Activated naive CD4-positive, alpha-beta T cell treated with anti-CD3 and anti-CD28 coated beads, Interleukin-2, amount 50 U/mL, for 72 hours (primary cell): ENCODE measurements at places on chromosomes 4 and X.

- DNase-seq: no peak
These were observed 36.7 kb downstream of the SLC4A4 start for GRCh38 chr4:71375494-71375893.

- DNase-seq: no peak
These were observed 444.2 kb downstream of the GRIA2 start for GRCh38 chr4:157664726-157665125.

GRCh38 chr4:112973750-112974251 lies 75.7 kb upstream of the ANK2 start:
- DNase-seq: no peak

- DNase-seq: no peak
These were observed 1.4 kb downstream of the COX7B start for GRCh38 chrX:77900688-77901087.

DNA sequence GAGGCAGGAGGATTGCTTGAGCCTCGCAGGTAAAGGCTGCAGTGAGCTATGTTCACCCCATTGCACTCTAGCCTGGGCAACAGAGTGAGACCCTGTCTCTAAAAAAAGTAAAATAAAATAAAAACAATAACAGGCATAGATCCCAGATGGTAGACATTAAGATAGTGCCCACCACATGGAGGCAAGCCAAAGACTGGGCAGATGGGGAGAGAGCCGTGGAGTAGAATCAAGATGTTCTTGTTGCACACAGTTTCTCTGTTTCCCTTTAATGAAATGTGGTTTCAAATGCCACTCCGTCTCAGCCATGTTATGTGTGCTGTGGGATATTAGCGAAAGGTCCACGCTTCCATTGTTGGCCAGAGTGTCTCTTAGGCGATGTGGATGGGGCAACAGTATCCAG lies 63.8 kb upstream of the TBL1X start:
- no peak for DNase-seq

DNA sequence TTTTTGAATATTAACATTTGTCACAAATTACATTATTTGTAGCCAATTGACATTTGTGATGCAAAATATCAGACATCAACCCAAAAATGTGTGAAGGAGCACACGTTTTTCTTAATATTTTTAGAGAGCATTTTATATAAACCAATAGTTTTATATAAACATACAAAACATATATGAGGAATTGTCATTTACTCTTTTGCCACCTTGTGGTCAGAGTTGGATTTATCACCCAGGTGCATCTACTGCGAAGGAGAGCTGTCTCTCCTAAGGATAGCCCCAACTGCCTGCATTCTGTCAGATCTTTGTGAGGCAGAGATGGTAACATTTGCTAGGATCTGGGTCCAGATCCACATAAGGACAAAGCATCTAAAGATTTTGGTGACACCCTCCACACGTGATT lies 2.5 kb upstream of the USP27X start:
- DNase-seq: no peak

DNA sequence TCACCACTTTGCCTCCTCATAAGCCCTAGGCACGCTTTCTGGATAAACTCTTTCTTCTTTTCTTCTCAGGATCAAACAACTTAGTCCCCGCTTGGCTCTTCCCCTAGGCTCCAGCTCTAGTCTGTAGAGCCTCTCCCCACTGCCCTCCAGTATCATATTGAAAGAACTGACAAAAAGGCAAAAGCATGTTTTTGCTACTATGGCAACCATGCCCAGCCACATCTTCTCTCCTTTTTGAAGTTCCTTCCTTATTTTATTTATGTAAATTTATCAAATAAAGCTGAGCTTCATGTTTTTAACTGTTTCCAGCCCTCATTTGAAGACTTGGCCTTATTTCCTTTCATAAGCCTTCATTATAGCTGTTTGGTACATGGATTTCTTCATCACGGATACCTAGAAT lies 86.0 kb upstream of the LIMCH1 start:
- no peak for DNase-seq

DNA sequence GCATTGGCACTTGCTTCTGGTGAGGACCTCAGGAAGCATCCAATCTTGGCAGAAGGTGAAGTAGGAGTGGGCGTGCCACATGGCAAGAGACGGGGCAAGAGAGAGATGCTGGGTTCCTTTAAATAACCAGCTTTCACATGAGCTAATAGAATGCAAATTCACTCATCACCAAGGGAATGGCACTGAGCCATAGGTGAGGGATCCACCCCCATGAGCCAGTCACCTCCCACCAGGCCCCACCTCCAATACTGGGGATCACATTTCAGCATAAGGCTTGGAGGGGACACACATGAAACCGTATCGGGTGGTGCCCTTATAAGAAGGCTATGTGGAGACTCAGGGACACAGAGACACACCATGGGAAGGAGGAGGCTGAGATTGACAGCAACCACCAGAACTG lies 140.0 kb upstream of the MSX1 start:
- no peak for DNase-seq

- DNase-seq: no peak
These were observed 86.8 kb upstream of the TSPAN7 start for GRCh38 chrX:38474543-38474942.

DNA sequence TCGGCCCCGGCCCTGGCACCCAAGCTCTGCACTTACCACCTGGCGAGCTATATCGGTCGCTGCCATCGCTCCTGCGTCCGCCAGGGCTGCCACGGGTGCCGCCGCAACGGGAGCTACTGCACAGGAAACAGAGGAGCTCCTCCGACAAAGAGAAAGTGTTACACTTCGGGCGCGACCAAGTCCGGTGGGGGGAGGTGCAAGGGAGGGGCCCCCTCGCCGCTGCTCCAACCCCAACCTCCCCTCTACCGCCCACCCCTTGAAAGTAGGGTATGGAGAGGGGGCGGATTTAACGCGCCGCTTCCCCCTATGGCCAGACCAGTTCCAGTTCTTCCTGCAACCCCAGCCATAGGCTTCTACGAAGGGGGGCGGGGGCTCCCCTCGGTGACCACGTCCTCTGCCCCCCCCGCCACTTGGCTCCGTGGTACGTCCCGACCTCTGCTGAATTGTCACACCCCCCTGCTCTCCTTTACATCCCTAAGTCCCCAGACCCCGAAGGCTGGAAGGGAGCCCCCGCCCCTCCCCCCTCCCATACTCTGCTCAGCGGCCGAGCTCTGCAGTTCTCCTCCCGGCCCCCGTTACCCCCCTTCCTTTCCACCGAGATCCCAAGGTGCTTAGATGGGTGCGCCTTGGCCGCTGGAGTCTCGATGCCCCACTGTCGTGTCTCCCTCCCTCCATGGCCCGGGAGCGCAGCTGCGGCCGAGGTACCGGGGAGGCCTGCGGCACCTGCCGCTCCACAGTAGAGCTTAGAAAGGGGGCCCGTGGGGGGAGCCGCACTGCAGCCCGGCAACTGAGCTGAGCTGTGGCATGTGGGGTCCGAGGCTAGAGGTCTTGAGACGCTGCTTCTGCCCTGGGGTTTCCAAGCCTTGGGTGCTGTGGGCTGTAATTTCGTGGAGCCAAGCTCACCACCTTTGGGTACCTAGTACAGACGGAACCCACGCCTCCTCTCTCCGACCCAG lies at the start of gene SEPTIN6:
TSS of gene SEPTIN6 (minus strand) at position 129 of the 956 bp plus-strand sequence. CDS start at position 66, 63 bp downstream.
- DNase-seq: peak; percentile 84

DNA sequence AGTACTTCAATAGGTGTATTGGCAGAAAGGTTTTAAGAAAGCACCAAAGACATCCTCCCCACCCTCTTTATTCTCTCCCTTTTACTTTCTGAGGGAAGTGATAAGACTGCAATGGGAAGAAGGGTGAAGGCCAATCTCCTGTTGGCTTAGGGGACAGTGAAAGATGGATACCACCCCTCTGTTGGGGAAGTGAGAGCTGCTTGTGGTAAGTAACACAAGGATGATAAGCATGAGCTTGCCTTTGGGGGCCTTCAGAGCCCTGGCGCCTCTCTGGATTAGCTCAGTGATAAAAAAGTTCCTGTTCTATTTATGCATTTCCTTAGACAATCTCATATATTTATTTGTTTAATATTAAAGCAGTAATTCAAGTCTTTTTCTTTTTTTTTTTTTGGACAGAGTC lies 5.2 kb upstream of the KLF8 start:
- DNase-seq: no peak

DNA sequence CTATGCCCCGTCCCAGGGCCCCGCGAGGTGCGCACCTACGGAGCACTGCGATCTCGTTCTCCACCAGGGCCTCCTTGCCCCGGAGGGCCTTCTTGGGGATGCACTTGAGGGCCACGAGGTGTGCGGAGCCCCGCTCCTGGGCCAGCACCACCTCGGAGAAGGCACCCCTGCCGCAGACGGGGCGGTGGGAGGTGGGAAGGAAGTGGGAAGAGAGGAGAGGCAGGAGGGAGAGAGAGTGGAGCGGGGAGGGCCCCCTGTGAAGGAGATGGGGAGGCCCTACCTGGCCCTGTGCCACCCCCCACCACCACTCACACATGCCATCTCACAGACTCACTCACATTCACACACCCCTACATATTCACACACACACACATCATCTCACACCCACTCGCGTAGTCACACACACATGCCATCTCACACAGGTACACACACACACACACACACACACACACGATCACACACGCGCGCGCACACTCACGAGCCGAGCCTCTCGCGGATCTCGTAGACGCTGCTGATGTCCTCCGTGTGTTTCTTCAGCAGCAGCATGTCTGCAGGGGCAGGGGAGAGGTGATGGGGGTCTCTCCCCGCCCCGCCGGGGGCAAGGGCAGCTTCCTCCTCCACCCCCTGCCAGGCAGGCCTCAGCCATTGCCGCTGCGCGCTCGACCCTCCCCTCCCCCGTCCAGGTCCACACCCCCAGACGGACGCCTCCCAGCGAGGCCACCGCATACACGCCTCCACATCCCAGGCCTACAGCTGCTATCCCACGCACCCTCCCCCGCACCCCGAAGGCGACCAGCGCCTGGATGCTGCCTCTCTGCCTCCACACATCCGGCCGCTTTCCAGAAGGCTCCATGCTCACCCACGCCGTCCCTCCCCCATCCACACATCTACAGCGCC lies 834 bp downstream of the PNCK start:
- DNase-seq: no peak

DNA sequence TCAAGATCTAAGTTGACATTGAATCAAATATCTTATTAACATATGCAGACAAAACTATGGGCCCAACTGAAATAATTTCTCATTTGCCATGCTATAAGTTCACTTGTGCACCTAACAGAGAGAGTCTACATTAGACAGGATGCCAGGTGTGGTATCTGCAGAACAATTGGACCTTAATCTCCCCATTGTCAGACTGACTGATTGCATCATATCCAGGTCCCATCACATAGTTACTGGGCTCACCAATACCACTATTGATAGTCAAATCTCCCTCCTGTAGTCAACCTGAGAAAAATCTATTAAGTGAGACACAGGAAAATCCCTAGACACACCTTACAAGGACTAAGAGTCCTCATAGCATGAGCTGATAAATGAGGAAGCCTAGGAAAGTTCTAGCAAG lies 156.0 kb upstream of the FRG1 start:
- DNase-seq: no peak

- DNase-seq: no peak
These were observed 199.5 kb upstream of the ZCCHC13 start for GRCh38 chrX:74104356-74105015.

GRCh38 chrX:1546691-1547251 lies 9.8 kb upstream of the P2RY8 start:
- DNase-seq: peak; percentile 1

DNA sequence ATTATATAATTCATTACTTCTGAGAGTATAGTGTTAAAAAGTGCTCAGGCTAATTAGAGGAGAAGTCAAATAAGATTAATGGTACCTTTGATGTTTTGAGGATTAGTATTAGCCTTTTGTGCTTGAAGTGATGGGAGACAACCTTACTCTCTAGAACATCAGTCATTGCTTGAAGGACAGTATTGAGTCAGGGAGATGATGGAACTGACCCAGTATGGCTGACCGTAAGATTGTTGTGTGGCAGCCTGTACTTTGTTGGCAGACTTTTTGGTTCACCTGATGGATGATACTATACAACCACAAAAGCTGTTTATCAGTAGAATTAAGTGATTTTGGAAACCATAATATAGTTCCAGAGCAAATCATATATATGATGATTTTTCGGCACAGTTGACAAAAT lies 9.9 kb downstream of the OGT start:
- DNase-seq: no peak

- no peak for DNase-seq
These were observed 1.0 kb upstream of the EDA start for GRCh38 chrX:69614886-69615285.

- no peak for DNase-seq
These were observed 20.5 kb downstream of the MAOB start for GRCh38 chrX:43861750-43862149.

- no peak for DNase-seq
These were observed 11.3 kb downstream of the TBC1D1 start for GRCh38 chr4:37902212-37902611.

GRCh38 chr4:80007745-80008149 lies 65.3 kb downstream of the ANTXR2 start:
- no peak for DNase-seq

DNA sequence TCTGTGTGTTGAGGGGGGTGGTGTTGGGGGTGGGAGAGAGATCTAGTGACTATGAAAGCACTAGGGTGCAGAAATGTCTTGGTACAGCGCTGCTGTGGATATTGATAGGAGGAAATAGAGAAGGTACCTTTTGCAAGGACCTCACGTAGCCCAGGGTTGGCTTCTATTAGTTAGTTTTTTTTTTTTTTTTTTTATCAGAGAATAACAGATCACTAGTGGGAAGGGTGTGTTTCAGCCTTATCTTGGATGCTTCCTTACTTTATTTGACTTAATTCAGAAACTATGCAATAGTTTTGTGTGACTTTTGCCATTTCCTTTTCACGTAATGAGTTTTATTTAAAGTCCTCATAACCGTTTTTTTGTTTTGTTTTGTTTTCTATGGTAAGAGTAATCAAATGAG lies 16.4 kb upstream of the PGRMC2 start:
- no peak for DNase-seq

- no peak for DNase-seq
These were observed 1912.7 kb upstream of the TENM3 start for GRCh38 chr4:180330521-180330920.

DNA sequence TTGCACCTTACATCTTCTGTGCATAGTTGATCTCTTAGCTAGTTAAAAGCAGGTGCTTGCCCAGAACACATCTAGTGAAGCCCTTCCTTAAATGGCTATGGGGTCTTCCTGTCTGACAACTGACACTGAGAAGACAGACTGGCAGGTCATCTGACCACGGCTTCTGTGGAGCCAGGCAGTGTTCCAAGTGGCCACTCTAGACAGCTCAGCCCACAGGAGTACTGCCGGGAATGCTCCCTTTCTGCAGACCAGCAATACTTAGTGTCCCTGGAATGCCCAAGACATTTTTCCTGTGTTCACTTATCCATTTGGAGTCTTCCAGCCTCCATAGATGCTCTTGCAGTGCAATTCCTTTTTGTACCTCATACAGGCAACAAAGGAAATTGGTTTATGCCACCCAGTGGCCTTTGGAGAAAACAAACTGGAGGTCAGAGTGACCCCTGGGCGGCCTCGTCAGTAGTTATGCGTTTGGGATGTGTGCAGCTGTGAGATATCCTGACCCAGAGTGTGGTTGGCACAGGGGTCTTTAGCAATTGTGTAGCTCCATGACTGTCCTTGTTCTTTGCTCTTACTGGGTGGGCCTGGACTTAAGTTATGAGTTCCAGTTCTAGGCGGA lies 335.5 kb downstream of the ARHGAP10 start:
- DNase-seq: no peak
